T-helper 17 cell (primary cell): ENCODE measurements at places on chromosomes 4 and X. TPM values are rescaled to one million over a fixed set of nuclear protein-coding genes. Genes with fewer than 3 reads are reported as not detected.

- no peak for DNase-seq
Observed at GRCh38 chr4:151865312-151865711, 104.5 kb upstream of the GATB start.

GRCh38 chrX:14398725-14399124 is 130.6 kb upstream of the GLRA2 start:
- no peak for DNase-seq

DNA sequence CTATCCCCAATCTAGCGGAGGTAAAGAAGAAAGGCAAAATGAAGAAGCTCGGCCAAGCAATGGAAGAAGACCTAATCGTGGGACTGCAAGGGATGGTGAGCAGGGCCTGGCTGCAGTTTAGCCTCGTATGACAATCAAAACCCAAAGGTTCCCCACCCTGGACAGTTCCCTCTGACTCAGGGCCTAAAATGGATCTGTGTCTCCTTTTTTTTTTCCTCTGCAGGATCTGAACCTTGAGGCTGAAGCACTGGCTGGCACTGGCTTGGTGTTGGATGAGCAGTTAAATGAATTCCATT is 986 bp downstream of the HDAC6 start:
- no peak for DNase-seq

The CLIC2 gene
- 0.39 TPM for total RNA-seq

The DCTD gene
- total RNA-seq = 50.4 TPM

DNA sequence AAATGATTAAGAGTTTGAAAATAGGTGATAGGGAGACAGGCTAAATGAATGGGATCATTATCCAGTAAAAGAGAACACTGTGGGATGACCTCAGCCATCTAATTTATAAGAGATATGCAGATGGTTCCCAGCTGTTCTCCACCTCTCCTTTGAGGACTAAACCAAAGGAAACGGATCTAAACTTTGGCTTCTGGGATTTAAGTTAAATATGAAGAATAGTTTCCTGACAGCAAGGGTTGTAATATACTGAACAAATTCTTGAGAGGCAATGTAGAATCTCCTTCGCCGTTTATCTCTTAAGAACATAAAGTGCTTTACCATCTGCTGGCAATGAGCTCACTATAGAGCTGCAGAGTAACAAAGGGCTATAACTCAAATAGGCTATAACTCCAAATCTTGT is 35.4 kb upstream of the HPGDS start:
- no peak for DNase-seq

The ASMTL gene
- 34.6 TPM for total RNA-seq

DNA sequence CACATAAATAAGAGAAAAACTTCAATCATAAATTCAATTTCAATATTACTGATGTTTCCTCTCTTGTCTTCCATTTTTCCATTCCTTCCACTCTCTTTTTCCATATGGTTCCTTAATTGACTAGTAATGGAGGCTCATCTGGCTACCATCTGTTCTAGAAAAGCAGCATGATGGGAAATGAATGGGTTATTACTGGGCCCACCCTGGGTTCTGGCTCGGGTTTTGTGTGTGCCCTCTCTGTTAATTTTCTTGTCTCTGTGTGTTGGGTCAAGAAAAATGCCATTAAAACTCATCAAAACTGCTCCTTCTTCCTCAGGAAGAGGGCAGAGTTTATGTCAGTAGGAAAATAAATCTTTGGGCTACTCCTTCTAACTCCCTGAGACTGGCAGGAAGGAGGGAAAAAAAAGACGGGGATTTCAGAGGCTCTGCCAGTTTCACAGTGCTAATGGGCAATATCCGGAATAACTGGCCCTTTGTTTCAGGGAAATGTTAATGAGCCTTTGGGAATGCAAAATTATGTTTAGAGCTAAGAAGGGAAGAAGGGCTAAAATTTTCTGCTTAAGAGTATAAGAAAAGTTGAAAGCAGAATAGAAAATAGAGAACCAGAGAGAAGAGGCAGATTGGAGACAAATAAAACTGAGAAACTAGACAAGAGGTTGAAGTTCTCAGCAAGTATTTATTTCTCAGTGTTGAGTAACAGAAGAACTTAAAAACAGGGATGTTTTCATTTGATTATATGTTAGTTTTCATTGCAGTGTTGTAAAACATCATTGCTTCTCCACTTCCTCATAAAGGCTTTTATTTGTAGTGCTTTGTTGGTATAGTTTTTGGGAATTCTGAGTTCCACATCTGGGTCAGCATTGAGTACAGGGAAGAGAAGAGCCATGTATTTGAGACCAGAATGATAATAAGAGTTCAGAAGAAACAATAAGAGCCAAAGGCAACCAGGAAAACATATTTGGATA is 19.7 kb downstream of the GABRB1 start:
- DNase-seq = no peak

GRCh38 chr4:84389406-84389805 is 109.7 kb downstream of the NKX6-1 start:
- DNase-seq = no peak

- no peak for DNase-seq
Observed at GRCh38 chr4:189200353-189200752, 740.3 kb upstream of the FRG1 start.
